Esophagus squamous epithelium (tissue), 5 donors: ENCODE measurements at places on chromosomes 1 and 21. TPM values are rescaled to one million over a fixed set of nuclear protein-coding genes. Genes with fewer than 3 reads are reported as not detected.

DNA sequence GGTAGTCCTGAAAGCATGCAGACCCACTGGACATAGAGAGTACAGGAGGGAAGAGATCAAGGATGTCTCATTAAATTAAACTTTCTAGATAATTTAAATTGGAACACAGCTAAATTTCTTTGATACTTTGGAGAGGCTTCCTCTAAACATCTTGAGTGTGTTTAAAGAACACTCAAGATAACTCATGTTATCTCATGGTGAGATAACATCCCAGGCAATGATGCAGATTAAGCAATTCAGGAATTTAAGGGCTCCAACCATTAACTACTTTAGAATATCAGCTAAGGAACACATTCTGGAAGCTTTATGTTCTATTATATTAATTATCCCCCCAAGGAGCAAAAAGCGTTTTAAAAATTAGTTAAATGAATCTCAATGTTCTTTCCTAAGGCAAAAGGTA, 289.2 kb upstream of the RUNX1 start:
- no peak overlapping the region for H3K4me3 ChIP-seq
- no peaks in the 10 kb centered on the region for H3K4me1 ChIP-seq
- H3K27me3 ChIP-seq = no peaks in the 10 kb centered on the region
- no peak for DNase-seq

DNA sequence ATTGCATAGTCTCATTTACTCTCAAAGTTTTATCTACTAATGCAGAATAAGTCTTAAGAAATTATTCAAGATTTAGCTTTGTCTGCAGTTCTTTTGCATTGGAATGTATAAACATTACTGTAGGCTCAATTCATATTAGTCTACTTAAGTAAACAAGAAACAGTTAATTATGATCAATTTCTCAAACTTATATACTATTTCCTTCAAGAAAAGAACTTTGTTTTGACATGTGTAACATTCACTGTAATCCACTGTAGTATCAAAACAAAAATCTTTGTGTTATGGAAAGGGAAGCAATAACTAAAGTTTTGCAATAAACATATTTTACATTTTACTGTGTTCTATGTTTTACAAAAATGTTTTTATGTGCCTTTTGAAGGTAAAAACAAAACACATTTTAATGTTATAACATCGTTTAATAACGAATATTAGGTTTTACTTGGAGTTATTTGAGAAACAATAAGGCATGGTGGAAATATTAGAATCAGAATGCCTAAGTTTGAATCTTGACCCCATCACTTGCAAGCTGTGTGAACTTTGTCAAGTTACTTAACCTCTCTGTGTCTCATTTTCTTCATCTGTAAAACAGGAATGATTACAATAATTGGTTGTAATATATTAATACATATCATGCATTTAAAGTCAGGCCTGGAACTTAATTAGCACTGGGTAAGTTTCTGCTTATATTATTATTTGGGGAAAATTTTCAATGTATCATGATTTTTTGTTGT, 77.0 kb upstream of the DPH5 start:
- H3K27me3 ChIP-seq = no peaks in the 10 kb centered on the region
- no peak overlapping the region for H3K27ac ChIP-seq
- H3K4me1 ChIP-seq = no peaks in the 10 kb centered on the region
- no peaks in the 10 kb centered on the region for H3K36me3 ChIP-seq
- H3K4me3 ChIP-seq = no peak overlapping the region

GRCh38 chr1:160621633-160622413, 25.0 kb downstream of the SLAMF1 start:
- no peak overlapping the region for H3K27ac ChIP-seq
- DNase-seq = no peak
- no peak overlapping the region for H3K4me3 ChIP-seq
- H3K36me3 ChIP-seq = no peaks in the 10 kb centered on the region
- H3K4me1 ChIP-seq = peaks cover 3% of the 10 kb centered on the region
- no peaks in the 10 kb centered on the region for H3K27me3 ChIP-seq

GRCh38 chr1:164641353-164641730, 82.4 kb downstream of the PBX1 start:
- DNase-seq = no peak
- peaks cover 92% of the 10 kb centered on the region for H3K4me1 ChIP-seq
- no peaks in the 10 kb centered on the region for H3K27me3 ChIP-seq
- H3K36me3 ChIP-seq = no peaks in the 10 kb centered on the region
- peak overlapping the region; percentile 74 for H3K27ac ChIP-seq

GRCh38 chr1:94334764-94335163, 83.4 kb upstream of the ABCD3 start:
- no peak overlapping the region for H3K27ac ChIP-seq
- no peaks in the 10 kb centered on the region for H3K27me3 ChIP-seq
- H3K4me1 ChIP-seq = no peaks in the 10 kb centered on the region
- no peaks in the 10 kb centered on the region for H3K36me3 ChIP-seq

DNA sequence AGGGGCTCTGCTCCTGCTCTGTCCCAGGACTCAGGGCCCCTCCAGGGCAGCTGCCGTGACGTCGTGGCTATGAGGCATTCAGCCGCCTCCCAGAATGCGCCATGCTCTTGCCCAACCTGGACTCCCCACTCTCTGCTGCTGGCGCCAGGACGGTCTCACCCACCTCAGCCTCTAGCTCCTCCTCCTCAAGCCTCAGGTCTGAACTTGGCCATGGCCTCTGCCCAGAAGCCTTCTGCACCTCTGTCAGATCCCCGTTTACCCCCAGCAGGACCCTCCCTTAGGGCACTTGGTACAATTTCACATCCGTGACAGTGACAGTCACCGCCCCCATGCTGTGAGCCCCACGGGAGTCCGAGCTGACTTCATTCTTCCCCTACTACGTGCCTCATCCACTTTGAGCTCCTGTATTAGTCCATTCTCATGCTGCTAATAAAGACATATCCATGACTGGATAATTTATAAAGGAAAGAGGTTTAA, 4.9 kb downstream of the CSTB start:
- H3K4me1 ChIP-seq = peaks cover 41% of the 10 kb centered on the region
- H3K4me3 ChIP-seq = no peak overlapping the region

- no peak for DNase-seq
- H3K27ac ChIP-seq = no peak overlapping the region
- no peak overlapping the region for H3K4me3 ChIP-seq
- no peaks in the 10 kb centered on the region for H3K36me3 ChIP-seq
Observed at GRCh38 chr1:81921344-81921743, 120.6 kb downstream of the ADGRL2 start.

- DNase-seq = no peak
- H3K27ac ChIP-seq = peak overlapping the region; percentile 71
- no peaks in the 10 kb centered on the region for H3K36me3 ChIP-seq
- peak overlapping the region; percentile 26 for H3K4me3 ChIP-seq
- H3K4me1 ChIP-seq = peaks cover 24% of the 10 kb centered on the region
Observed at GRCh38 chr1:6025269-6026094, 20.2 kb upstream of the KCNAB2 start.

- H3K4me3 ChIP-seq = no peak overlapping the region
- H3K36me3 ChIP-seq = no peaks in the 10 kb centered on the region
- H3K27me3 ChIP-seq = no peaks in the 10 kb centered on the region
Observed at GRCh38 chr1:94011129-94011528, 101.9 kb upstream of the GCLM start.

DNA sequence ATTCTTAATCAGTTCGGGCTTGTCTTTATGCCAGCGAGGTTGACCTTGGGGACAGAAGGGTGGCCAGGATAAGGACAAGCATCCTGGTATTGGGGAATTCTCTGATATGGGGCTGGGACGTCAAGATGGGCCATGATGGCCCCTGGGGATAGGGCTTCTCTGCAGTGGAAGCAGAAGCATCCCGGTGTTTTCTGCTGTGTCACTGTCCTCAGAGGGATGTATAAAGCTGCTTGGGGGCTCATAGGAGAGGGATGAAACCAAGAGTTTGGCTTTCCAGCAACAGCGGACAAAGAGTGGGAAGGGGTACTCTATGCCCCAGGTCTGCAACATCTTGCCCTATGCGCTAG, 1.4 kb upstream of the ATP1B1 start:
- peaks cover 32% of the 10 kb centered on the region for H3K4me1 ChIP-seq
- H3K27me3 ChIP-seq = peaks cover 4% of the 10 kb centered on the region
- H3K27ac ChIP-seq = peak overlapping the region; percentile 94
- no peak for DNase-seq
- H3K4me3 ChIP-seq = peak overlapping the region; percentile 78

GRCh38 chr21:43718872-43719747, at the start of gene PDXK:
TSS of gene PDXK (plus strand) at chr21:43719129. CDS start at chr21:43719295, 166 bp downstream.
- peak within 1 kb of the TSS; percentile 95 for H3K27ac ChIP-seq
- no peak for DNase-seq
- peaks cover 10% of the 10 kb centered on the region for H3K36me3 ChIP-seq

DNA sequence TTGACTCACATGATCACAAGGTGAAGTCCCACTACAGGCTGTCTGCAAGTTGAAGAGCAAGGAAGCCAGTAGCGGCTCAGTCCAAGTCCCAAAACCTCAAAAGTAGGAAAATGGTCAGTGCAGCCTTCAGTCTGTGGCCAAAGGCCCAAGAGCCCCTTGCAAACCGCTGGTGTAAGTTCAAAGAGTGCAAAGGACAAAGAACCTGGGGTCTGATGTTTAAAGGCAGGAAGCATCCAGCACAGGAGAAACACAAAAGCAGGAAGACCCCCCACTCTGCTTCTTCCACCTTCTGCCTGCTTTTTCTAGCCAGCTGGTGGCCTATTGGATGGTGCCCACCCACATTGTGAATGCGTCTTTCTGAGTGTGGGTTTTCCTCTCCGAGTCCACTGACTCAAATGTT, 2222.6 kb downstream of the MRPL39 start:
- no peak overlapping the region for H3K4me3 ChIP-seq
- no peaks in the 10 kb centered on the region for H3K4me1 ChIP-seq
- no peak overlapping the region for H3K27ac ChIP-seq
- H3K36me3 ChIP-seq = no peaks in the 10 kb centered on the region
- no peak for DNase-seq

GRCh38 chr1:47189844-47190508, at the start of gene PDZK1IP1:
TSS of gene PDZK1IP1 (minus strand) at chr1:47190036. CDS start at chr1:47189932, 104 bp downstream.
- H3K27me3 ChIP-seq = no peaks in the 10 kb centered on the region
- H3K36me3 ChIP-seq = no peaks in the 10 kb centered on the region
- peaks cover 65% of the 10 kb centered on the region for H3K4me1 ChIP-seq
- DNase-seq = no peak

DNA sequence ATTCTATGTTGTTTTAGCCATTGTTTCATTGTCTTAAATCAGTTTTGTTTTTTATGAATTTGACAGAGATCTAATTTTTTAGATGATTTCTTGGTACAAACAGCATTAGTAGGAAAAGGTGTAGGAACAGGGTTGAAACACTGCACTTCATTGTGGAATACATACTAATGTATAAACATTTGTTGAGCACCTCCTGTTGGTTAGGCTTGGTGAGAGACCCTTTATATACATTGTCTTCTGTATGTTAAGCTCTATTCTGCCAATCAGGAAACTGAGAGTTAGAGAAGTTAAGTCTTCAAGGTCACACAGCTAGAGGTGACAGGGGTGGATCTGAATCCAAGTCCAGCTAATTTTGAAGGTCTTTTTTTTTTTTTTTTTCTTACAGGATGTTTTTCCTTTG, 192.7 kb downstream of the VPS13D start:
- no peaks in the 10 kb centered on the region for H3K4me1 ChIP-seq
- peaks cover 57% of the 10 kb centered on the region for H3K36me3 ChIP-seq
- H3K27ac ChIP-seq = no peak overlapping the region
- no peaks in the 10 kb centered on the region for H3K27me3 ChIP-seq
- no peak overlapping the region for H3K4me3 ChIP-seq
- no peak for DNase-seq

GRCh38 chr21:27570306-27570868, 603.5 kb upstream of the ADAMTS5 start:
- no peaks in the 10 kb centered on the region for H3K4me1 ChIP-seq
- H3K27ac ChIP-seq = no peak overlapping the region
- no peaks in the 10 kb centered on the region for H3K27me3 ChIP-seq
- no peak overlapping the region for H3K4me3 ChIP-seq
- no peak for DNase-seq
- no peaks in the 10 kb centered on the region for H3K36me3 ChIP-seq

DNA sequence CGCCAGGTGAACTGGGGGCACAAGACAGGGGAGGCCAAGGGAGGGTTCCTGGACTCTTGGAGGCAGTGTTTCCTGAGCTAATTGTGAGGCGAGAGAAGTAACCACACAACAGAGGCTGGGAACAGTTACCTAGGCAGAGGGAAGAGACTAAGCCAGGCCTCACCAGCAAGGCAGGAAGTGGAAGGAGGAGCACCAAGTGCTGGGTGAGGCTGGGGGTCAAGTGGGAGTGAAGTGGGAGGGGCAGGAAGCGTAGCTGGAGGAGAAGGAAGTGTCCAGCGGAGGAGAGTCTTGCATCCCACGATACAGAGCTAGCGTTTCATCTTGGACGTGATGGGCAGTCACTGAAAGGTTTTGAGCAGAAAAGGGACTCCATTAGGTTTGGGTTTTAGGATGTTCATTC, 48.3 kb upstream of the CAPZB start:
- H3K4me1 ChIP-seq = peaks cover 5% of the 10 kb centered on the region
- peak overlapping the region; percentile 78 for H3K27ac ChIP-seq
- DNase-seq = no peak
- H3K36me3 ChIP-seq = no peaks in the 10 kb centered on the region

- no peak for DNase-seq
- H3K36me3 ChIP-seq = no peaks in the 10 kb centered on the region
- no peaks in the 10 kb centered on the region for H3K4me1 ChIP-seq
Observed at GRCh38 chr1:82901118-82901517, 1097.8 kb downstream of the TTLL7 start.

- H3K27me3 ChIP-seq = no peaks in the 10 kb centered on the region
- peaks cover 99% of the 10 kb centered on the region for H3K4me1 ChIP-seq
- no peaks in the 10 kb centered on the region for H3K36me3 ChIP-seq
- DNase-seq = no peak
- H3K27ac ChIP-seq = peak overlapping the region; percentile 96
Observed at GRCh38 chr1:43536196-43536863, 5.6 kb downstream of the PTPRF start.

DNA sequence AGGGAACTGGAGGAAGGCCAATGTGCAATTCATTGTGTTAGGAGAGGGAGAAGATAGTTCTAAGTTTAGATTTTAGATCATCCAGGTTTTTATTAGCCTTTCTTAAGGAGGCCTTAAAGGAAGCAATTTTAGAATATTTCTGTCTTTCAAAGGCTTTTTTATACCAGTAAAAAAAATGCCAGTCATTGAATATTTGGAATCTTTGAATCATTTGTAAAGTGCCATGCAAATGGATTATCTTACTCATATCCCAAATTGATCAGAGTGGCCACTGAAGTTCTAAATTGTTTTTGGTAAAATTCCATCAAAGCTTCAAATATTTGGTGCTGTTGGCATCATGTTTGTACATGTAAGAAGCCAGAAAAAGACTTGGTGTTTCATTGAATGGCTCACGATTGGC, 244.8 kb downstream of the RPS6KC1 start:
- no peak overlapping the region for H3K4me3 ChIP-seq
- H3K27me3 ChIP-seq = no peaks in the 10 kb centered on the region
- H3K4me1 ChIP-seq = no peaks in the 10 kb centered on the region
- DNase-seq = no peak

- no peaks in the 10 kb centered on the region for H3K4me1 ChIP-seq
- H3K4me3 ChIP-seq = no peak overlapping the region
- no peak overlapping the region for H3K27ac ChIP-seq
Observed at GRCh38 chr21:25813917-25814316, 79.1 kb downstream of the GABPA start.

- peaks cover 47% of the 10 kb centered on the region for H3K36me3 ChIP-seq
- no peaks in the 10 kb centered on the region for H3K27me3 ChIP-seq
- DNase-seq = no peak
- H3K27ac ChIP-seq = peak overlapping the region; percentile 93
- peaks cover 46% of the 10 kb centered on the region for H3K4me1 ChIP-seq
Observed at GRCh38 chr1:248825136-248825535, 579 bp downstream of the SH3BP5L start.

The OLFML2B gene
- 0.11 TPM for total RNA-seq

The DPYD gene
- 30.6 TPM for total RNA-seq

The LCK gene
- 4.4 TPM for total RNA-seq

The CCDC17 gene
- 3.6 TPM for total RNA-seq

The ORC1 gene
- total RNA-seq = 10.3 TPM

The ANGPTL3 gene
- total RNA-seq = not detected

The KCNN3 gene
- 1.7 TPM for total RNA-seq

The OR2L2 gene
- not detected for total RNA-seq
